ENCODE measurements at places on chromosomes 1 and 21.
A peak's percentile ranks its signal among the peaks of the same experiment; 100 is the strongest.

DNA sequence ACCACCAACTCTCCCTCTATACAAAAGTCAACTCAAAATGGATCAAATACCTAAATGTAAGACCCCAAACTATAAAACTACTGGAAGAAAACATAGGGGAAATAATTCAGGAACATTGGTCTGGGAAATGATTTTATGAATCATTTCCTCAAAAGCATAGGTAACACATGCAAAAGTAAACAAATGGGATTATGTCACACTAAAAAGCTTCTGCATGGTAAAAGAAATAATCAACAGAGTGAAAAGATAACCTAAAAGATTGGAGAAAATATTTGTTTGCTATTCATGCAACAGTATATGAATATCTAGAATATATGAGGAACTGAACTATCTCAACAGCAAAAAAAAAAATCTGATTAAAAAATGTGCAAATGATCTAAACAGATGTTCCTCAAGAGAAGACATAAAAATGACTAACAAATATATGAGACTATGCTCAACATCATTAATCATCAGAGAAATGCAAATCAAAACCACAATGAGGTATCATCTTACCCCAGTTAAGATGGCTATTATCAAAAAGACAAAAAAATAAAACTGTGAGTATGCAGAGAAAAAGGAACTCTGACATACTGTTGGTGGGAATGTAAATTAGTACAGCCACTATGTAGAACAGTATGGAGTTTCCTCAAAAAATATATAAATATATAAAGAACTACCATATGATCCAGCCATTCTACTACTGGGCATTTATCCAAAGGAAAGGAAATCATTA lies 47.8 kb downstream of the VCAM1 start:
- no peak for DNase-seq

DNA sequence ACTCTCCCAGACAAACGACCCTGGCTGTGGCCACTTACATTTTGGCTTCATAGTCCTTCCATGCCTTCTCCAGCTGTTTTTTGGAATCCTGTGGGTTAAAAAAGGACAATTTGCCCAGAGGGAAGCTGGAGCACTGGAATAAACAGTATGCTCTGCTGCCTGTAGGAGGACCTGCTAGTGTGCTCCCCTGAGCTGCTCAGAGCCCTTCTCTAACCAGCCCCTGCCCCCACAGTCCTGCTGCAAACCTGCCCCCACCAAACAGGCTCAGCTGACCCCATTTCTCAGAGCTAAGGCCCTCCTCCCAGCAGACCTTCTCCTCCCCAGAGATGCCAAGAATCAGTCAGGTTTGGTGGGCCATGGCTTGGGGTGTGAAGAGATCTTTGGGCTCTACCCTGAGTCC lies 26.9 kb upstream of the TCEA3 start:
- no peak for DNase-seq

DNA sequence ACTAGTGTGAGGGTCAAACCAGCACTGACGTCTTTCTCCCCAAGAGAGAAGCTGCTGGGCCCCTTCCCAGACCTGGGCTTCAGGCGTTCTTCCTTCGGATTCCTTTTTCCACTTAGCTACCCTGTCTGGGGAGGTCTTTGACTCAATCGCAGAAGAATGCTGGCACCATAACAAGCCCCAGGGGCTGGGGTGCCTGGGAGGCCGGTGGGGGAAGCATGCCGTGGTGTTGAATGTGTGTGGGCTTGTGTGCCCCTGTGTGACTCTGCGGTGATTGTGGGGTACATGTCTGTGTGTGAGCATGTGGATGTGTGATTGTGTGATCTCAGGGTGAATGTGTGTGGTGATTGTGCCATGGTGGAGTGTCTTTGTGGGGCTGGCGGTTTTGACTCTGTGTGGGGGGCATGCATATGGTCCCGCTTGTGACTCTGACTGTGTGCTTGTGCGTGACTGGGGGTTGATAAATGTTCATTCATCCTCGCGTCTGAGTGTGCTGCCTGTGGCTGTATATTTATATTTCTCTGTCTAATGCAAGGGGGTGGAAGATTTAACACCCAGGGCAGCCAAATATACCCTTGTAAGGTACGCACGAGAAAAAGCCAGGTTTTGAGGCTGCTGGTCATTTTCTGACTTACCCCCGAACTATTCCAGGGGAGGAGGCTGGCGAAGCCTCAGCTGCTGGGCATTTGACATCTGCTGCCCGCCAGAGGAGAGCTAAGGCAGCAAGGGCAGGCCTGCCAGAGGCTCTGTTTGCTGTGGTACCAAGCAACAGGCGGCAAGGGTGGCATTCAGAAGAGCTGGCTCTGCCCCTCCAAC lies 1.1 kb upstream of the SYNC start:
- no peak for DNase-seq

DNA sequence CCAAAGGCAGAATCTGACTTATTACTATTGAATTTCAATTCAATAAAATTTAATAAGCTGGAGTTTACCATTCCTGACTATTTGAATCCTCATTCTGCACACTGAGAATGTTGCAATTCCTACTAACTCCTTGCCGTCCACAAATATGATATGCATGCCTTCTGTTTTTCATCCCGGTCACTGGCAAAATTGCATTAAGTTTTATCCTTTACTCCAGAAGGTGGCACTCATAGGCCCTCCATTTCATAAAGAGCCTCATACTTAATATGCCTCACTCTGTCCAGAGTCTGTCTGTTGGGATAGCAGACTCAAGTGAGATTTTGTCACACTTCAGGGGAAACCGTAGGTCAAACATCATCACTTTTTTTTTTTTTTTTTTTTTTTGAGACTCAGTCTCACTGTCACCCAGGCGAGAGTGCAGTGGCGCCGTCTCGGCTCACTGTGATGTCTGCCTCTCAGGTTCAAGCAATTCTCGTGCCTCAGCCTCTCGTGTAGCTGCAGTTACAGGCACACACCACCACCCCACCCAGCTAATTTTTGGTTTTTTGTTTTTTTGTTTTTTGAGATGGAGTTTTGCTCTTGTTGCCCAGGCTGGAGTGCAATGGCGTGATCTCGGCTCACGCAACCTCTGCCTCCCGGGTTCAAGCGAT lies 27.3 kb downstream of the F11R start:
- peak; percentile 12 for DNase-seq

- DNase-seq = peak; percentile 27
Observed at GRCh38 chr1:38834221-38834782, 25.3 kb downstream of the RRAGC start.

DNA sequence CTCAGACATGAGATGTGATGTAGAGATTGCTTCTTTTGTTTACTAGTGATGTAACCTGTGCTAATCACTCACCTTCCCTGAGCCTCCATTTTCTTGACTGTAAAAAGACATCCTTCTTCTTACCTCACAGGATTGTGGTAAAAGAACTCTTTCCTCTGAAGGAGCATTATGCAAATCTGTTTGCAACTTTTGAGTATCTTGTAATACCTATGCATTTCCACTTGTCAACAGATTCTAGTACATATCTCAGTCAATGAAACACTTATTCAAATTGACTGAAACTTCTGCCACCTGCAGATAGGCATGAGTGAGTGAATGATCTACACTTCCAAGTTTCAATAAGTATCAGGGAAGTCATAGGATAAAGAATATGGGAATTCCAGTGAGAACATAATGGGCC lies 174.7 kb downstream of the HHIPL2 start:
- no peak for DNase-seq

- DNase-seq = no peak
Observed at GRCh38 chr1:223355699-223356098, 8.3 kb downstream of the SUSD4 start.

GRCh38 chr1:221366495-221367110 lies 375.3 kb downstream of the DUSP10 start:
- DNase-seq = no peak

DNA sequence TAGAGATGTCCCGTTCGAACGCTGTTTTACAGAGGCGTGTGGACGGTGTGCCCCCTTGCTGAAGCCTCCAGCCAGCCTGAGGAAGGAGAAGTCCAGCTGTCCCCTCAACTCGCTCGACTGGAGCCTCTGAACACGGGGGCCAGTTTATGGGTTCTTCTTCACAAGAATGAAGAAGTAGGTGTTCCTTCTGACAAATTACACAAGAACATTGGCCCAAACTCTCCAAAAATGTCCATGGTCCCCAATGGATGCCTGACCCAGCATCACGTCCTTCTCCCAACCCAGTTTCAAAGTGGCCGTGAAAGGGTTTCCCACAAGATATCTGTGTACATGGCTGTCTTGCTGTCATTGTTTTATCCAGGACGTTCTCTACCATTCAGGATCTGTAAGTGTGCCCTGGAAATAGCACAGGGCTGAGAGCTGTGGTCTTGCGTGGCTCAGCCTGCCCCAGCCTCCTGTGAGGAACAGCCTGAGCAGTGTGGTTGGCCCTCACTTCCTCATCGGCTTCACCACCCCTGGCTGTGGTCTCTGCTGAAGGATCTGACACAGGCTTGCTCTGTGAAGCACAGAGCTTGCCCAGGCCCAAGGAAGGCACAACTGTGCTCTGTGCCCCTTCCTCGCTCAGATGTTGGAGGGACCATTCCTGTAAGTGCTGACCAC lies 1.0 kb upstream of the S100B start:
- DNase-seq = peak; percentile 75

- no peak for DNase-seq
Observed at GRCh38 chr1:171985639-171986038, 144.3 kb downstream of the DNM3 start.

- DNase-seq = no peak
Observed at GRCh38 chr1:98217601-98218000, 296.8 kb upstream of the DPYD start.

DNA sequence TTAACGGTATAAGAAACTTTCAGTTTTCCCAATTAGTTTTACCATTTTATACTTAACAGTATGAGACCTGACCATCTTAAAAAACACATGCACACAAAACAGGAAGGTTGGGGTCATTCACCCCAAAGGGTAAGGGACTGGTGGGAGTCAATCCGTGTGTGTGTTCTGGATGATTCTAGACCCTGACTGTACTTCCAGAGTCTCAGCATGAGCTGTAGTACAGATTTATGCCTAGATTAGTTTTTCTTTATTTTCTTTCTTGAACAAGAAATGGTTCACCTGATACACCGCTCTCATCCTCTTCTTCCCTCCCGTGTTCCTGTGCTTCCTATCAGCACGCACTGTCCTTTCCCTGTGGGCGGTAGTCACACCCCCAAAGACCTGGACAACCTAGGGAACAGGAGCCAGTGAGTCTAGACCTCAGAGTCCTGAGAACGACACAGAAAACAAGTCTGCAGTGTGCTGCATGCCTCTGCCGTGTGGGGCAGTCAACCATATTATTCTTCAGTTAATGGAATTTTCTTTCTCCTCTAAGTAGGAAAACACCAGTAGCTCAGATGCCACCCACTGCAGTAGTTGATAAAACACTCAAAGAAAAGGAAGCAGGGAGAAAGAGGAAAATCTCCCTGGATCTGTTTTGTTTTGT lies 38.9 kb upstream of the MRPS6 start:
- DNase-seq = no peak

- no peak for DNase-seq
Observed at GRCh38 chr1:170241266-170241851, 95.6 kb downstream of the NTMT2 start.

Data from CD14-positive monocyte (primary cell).